Renal cortex interstitium (tissue), 15 donors: ENCODE measurements at places on chromosomes 6 and 20.

- no peak for DNase-seq
These were observed 517.6 kb upstream of the SOX4 start for GRCh38 chr6:21075986-21076385.

DNA sequence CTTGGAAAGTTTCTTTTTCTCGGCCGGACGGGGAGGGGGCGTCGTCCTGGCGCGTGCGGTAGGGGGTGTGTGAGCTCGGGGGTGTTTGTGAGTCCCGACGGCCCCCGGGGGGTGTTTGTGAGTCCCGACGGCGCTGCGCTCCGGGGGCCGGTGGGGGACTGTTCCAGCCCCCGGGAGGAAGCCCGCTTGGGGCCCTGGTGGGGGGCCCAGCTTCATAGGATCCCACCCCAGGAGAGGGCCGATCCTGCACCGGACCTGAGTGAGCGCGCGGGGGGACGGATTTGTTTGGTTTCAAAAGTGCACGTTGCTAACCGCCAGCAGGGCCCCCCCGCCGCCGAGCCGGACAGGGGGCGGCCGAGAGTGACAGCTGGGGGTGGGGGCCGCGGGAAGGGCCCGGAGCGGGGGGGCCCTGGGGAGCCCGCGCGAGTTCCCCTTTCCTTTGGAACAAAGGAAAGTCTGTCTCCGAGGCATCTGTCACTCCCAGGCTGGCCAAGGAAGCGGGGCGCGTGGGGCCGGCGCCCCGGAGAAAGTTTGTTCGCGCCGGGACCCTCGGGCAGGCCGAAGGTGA is 485 bp downstream of the TGIF2 start:
- DNase-seq: no peak

- no peak for DNase-seq
These were observed 12.6 kb downstream of the SERPINB6 start for GRCh38 chr6:2958776-2959175.

DNA sequence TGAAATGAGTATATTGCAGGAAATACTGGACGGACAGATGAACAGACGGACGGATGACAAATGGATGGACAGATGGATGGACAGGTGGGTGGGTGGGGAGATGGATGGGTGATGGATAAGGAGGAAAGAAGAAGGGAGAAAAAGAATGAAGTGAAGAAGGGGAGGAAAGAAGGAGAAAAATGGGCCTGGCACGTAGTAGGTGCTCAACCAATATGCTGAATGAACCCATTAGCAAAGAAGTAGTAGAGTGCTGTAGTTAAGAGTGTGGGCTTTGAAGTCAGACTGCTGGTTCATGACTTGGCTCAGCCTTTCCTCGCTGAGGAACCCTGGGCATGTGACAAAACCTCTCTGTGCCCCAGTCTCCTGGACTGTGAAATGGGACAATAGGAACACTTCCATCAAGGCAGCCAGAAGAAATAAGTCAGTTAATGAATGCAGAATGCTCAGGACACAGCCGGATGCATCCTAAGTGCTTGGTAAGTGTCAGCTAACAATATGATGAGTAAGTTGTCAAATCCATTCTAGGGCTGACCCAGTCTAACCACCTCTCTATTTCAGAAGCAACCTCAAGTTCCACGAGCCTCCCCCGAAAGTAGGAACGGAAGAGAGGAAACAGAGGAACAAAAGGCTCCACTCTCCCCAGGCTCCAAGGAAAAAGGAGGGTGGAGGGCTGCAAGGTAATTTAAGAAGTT is 37.9 kb downstream of the PREX1 start:
- no peak for DNase-seq

- DNase-seq: no peak
These were observed 177.7 kb downstream of the TSHZ2 start for GRCh38 chr20:53149890-53150205.

DNA sequence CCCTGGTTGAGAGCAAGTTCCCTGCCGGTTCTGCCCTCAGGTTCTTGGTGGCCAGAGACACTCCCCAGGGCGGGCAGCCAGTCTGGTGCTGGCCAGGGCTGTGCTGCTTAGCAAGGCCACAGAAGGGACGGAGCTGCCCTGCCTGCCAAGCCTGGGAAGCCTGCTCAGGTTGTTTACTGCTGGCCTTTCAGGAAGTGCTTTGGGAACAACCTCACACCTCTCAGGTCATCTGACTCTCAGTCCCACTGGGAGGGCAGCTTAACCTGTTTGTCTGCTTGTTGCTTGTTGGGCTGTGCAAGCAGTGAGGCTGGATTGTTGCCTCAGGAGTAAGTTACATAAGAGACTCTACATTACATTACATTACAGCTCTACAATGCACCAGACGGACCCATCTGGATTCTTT is 75.8 kb upstream of the AFDN start:
- peak; percentile 80 for DNase-seq

GRCh38 chr6:154894902-154895301 is 100.2 kb upstream of the TIAM2 start:
- DNase-seq: no peak

GRCh38 chr6:167396068-167396658 is 71.3 kb downstream of the TTLL2 start:
- no peak for DNase-seq

- DNase-seq: no peak
These were observed 26.2 kb downstream of the E2F3 start for GRCh38 chr6:20427856-20428255.

DNA sequence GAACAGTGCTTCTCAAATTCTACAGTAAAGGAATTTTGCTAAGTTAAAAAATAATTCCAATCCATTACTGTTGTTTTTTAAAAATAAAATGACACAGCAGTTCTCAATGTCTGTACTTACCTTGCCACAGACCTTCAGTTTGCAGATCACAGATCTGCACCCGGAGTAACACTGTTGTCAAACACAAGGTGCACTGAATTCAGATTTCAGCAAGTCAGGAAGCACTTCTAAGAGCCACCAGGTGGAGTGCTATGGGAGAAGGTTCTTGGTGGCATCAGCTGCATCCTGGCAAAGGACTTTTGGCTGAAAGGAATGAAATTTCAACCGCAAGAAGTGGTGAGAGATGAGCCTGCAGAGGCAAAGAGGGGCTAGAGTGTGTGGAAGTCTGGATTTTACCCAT is 17.4 kb downstream of the RSPH4A start:
- no peak for DNase-seq

- no peak for DNase-seq
These were observed 56.7 kb upstream of the MRAP2 start for GRCh38 chr6:83976871-83977270.

- DNase-seq: peak; percentile 25
These were observed 152.1 kb upstream of the RALGAPA2 start for GRCh38 chr20:20864351-20865096.

- no peak for DNase-seq
These were observed 544 bp upstream of the HLA-C start for GRCh38 chr6:31272436-31272835.

DNA sequence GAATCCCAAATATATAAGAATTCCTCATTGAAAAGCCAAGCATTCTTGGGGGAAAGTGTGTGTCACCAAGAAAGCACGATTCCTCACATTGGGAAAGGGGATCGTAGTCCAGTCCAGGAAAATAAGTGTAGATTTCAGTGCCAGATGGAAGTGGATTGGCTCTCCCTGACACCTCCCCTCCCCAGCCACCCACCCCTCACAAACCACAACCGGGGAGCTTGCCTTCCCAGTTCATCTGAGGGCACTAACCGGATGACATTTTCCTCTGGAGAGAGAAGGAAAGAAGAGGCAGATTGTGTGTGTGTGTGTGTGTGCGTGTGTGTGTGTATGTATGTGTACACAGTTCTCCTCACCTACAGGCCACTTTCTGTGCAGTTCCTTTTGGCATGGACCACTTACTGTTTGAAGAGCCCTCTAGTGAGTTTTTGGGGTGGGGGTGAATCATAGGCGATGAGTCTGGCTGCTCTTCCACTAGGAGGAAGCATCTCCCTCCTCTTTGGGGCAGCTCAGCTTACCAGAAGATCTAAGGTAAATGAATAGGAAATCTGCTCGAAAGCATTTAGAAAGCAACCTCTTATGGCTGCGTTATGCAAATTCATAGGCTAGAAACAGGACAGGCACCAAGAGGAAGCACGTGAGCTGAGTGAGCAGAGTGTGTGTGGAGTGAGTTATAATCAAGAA is 20.8 kb downstream of the DAAM2 start:
- DNase-seq: peak; percentile 25

- no peak for DNase-seq
These were observed 209.9 kb downstream of the PTPRK start for GRCh38 chr6:128310451-128310850.
